ENCODE measurements at places on chromosomes 5 and 9.
A peak's percentile ranks its signal among the peaks of the same experiment; 100 is the strongest.

DNA sequence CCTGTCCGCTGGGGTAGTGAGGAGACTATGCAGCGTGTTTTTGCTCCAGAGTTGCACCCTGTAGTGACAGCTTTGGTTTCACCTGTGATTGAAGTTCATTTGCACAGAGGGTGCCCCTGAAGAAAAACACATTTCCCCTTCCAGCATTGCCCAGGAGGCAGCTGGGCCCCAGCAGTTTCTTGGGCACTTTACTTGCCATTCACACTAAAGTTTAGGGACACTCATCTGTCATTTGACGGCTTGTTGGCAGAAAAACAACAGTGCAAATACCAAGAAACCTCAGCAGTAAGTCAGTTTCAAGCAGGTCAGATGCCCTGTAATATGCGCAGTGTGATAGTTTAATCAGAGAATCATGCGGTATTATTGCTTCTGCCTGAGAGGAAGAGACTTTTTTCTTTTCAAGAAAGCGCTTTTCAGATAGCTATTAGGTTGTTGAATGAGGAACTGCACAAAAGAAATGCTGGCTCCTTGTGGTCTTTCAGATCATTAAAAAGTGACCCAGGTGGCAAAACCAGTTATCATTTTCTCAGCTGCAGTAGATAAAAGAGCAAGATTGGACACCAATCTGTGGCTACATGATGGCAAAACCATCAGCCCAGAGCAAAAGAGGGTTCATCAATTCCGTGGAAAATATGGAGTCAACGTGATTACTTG, 136.2 kb upstream of the PUM3 start:
- no peak for DNase-seq

DNA sequence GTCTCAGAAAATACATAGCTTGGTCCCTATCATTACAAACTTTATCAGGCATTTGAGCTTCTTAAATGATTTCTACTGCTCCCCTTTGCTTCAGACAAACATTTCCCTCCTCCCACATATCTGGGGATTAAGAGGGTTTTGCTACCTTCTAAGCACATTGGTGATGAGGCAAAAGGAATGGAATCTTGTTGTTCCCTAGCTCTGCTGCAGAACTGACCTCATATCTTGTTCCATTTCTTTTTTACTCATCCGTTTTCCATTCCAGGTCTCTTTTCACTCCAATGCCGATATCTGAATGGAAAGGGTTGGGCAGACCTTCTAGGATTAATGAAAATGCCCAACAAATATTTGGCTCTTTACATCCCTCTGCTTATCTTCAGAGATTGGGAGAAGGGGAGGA, 444.6 kb downstream of the ZNF608 start:
- DNase-seq, result no peak

DNA sequence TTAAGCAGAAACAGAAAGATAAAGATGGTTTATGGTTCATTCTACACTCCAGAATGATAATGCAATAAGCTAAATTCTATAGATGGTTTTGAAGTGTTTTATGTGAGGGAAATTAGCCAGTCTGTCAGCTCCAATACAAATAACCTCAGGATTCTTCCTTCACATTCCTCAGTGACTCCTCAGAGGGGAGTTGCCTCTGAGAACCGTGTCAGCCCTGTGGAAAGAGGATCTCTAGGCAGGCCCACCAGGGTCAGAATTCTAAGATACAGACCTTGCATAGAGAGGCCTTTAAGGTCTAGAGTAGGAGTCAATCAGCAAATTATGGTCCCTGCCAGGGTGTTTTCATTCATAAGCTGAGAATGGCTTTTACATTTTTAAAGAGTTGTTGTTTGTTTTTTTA, 26.6 kb downstream of the RUSC2 start:
- DNase-seq, result no peak

DNA sequence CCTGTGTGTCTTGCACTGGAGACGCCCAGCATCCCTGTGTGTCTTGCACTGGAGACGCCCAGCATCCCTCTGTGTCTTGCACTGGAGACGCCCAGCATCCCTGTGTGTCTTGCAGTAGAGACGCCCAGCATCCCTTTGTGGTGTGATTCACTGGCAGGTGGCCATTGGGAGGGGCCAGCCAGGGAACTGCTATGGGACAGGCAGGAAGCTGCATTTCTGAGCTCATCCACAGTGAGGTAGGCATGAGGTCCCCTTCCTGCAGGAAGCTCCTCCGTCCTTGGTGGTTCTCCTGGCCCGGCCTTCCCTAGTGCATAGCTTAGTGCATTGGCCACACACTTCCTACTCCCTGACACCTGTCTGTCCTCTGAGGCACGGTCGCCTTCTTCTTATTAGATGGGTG, 43.5 kb downstream of the IRX1 start:
- no peak for DNase-seq

GRCh38 chr9:137034709-137035506, 3.0 kb upstream of the FUT7 start:
- peak; percentile 76 for DNase-seq

DNA sequence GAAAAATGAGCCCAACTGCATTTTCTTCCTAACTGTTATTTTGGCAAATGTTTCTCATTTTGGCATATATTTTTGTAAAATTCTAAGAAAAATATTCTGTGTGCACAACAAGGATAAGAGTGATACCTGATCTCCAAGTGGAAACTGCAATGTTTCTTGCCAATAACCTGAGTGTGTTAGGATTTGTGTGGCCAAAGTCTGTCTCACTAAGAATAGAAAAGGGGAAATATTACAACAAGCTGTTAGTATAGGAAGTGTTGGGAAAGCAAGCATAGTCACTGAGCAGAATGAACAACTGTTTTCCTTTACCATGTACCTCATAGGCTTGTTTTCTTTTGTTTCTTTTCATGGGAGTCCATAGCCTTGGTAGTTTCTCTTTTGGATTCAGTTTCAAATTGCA, 624.2 kb downstream of the MTRR start:
- no peak for DNase-seq

- no peak for DNase-seq
Observed at GRCh38 chr5:65535529-65535987, 27.4 kb downstream of the CENPK start.

DNA sequence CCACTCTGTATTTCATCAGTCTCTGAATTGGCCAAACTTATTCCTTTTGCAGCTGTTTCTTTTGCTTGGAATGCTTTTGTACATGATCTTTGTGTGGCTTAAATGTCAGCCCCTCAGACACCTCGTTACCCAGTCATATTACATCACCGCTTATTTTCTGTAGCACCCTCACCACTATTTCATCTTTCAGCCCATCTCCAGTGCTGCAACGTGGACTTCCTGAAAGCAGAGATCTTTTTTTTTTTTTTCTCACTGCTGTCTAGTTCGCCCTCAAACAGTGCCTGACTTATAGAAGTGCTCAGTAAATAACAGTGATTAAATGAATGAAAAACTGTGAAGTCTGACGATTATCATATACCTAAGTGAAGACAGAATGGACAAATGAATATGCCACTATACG, 835 bp downstream of the SRA1 start:
- no peak for DNase-seq

- DNase-seq, result no peak
Observed at GRCh38 chr9:27365707-27366376, 68.9 kb upstream of the EQTN start.

Measured in activated CD4-positive, CD25-positive, alpha-beta regulatory T cell (primary cell).